NCI-H446 (cell line): ENCODE measurements at places on chromosomes 2 and 18.

GRCh38 chr2:234363011-234363487 lies 133.8 kb downstream of the ARL4C start:
- no peak for DNase-seq

- DNase-seq: peak; percentile 9
These were observed 527.4 kb downstream of the TMEM182 start for GRCh38 chr2:103289105-103289725.

DNA sequence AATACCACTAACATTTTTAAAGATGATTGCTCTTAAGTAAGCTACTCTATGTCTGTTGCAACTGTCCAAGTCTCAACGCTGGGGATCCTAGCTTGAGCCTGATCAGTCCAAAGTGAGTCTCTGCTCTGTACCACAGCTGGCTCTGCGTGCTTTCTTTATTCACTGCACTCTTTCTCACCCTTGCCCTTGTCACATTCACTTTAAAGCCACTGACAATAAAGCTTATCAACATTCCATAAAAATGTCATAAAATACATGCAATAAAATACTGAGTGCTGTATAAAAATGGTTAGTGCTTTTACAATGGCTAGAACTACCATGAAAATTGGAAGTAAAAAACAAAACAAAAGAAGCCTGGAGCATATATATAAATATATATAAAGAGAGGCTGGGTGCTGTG lies 45.5 kb upstream of the LRRTM4 start:
- no peak for DNase-seq

DNA sequence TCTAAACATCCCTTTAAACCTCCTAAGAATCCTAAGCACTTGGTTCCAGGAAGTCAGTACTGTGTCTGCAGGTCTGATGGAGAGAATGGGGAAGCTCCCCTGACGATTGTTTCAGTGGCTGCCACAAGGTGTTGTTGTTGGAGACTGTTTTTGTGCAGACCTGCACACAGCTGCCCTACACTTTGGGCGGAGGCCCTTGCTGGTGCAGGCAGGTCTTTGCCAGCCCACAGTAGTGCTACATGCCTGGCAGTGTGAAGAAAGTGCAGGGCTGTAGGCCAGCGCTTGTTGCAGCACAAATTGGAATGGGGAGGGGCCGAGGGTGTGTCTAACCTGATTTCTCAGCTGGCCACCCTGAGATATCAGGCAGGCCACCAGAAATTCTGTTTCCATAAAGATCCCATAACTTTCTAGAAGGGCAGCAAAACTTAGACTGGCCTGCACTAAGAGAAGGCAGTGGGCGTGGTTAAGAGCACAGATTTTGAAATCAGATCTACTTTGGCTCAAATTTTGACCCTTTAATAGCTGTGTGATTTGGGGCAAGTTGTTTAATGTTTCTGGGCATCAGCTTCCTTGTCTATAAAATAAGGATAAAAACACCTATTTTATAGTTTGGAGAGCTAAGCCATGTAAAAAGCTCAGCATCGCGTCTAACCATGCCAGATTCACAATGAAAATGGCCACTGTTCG lies 83.7 kb upstream of the SLC1A4 start:
- DNase-seq: no peak

GRCh38 chr2:152183401-152184073 lies 8.0 kb upstream of the STAM2 start:
- no peak for DNase-seq

GRCh38 chr2:26347286-26347865 lies 787 bp upstream of the ADGRF3 start:
- no peak for DNase-seq

DNA sequence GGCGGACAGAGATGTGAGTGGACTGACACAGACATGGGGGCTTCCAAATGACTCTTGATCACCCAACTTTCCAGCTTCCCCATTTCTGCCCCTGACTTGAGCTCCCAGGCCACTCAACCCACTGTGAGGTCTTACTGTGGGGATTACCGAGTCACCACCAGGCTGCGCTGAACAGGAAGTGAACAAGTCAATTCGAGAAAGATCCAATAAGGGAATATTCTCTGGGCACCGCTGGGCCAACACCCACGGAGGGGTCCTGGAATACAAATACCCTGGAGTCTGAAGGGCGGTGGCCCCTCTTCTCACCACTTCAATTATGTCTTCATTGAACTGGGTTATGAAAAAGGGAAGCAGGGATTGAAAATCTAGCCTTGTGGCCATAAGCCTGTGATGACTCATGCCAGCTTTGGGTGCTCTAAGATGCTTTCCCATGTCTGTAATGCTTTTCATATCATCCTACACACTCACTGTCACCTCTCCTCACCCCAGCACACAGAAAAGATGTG lies 37.7 kb downstream of the BCL11A start:
- DNase-seq: no peak

DNA sequence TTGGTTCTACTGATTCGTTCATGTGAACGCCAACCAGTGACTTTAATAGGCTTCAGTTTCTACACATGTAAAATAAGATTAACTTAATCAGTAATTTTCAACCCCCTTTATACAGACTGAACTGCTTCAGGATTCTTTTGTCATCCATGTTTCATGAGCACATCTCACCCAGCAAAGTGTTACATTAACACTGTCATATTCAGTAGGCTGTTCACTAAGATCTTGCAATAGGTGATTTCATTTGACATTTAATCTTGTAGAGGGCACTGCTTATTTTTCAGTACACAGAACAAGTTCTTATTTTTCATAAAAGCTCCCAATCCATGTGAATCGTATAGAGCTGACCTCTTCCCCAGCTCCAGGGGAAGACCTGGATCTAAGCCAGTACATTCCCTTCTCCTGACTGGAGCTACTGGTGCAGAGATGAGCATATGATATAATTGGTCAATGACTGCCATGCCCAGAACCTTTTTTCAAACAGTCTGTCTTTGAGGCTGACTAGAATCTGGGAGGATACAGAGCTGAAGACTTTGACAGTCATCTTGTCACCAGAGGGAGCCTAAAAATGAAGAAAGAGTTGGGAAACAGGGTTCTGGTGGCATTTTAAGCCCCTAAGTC lies 72.2 kb upstream of the CHRNA1 start:
- DNase-seq: peak; percentile 72
